G401 (cell line): ENCODE measurements at places on chromosomes 13 and 19.

GRCh38 chr13:41032691-41033376 is 13.7 kb upstream of the ELF1 start:
- DNase-seq: no peak

DNA sequence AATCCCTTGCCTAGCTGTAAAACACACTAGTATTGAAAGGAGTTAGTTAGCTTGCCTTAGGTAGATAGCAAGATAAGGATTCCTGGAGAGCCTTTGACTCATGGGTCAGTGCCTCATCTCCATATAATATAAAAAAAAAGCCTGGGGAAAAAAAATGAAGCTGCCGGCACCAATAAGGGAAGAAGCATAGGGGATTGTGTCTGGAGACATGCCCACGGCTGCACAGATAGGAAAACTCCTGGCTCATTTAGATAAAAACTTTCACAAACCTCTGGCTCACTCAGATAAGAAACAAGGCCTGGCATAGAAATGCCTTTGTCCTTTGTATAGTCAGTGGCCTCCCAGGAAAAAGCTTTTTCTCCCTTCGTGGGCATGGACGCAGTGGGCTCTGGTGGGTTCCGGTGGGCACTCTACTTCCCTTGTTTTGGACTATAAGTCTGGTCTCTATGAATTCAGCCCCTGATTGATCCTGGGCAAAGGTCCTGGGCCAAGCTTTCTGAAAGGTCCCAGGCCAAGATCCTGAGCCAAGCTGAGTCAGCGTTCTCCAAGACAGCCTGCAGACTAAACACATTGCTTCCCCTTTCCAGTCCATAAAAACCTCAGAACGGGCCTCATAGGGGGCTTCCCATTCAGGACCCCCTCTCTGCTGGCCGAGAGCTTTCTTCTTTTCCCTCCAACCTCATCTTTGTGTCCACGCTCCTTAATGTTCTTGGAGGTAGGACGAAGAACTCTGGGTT is 4.9 kb upstream of the OR7A17 start:
- no peak for DNase-seq

- DNase-seq: no peak
These were observed 559.0 kb downstream of the PCDH17 start for GRCh38 chr13:58190577-58190976.

DNA sequence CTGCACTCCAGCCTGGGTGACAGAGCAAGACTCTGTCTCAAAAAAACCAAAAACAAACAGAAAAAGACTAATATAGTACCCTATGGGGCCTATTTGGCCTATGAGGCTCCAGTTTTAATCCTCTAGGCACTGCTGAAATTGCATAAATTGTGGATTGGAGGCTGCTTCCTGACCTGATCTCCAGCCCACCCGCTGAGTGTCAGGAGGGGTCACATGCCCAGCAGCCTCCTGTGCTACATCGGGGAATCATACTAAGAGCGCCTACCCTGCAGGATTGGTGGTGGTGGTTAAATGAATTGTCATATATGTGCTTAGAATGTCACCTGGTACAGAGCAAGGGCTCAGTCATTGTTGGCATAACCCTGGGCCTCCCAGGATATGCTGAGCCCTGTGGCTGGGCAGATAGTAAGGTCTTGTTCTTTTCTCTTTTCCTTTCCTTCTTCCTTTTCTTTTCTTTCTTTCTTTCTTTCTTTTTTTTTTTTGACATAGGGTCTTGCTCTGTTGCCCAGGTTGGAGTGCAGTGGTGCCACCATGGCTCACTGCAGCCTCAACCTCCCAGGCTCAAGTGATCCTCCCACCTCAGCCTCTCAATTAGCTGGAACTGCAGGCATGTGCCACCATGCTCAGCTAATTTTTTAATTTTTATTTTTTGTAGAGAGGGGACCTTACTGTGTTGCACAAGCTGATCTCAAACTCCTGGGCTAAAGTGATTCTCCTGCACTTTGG is 31.3 kb downstream of the LTBP4 start:
- DNase-seq: no peak

- peak; percentile 86 for DNase-seq
These were observed 57.1 kb downstream of the ZNF568 start for GRCh38 chr19:36973021-36973843.

DNA sequence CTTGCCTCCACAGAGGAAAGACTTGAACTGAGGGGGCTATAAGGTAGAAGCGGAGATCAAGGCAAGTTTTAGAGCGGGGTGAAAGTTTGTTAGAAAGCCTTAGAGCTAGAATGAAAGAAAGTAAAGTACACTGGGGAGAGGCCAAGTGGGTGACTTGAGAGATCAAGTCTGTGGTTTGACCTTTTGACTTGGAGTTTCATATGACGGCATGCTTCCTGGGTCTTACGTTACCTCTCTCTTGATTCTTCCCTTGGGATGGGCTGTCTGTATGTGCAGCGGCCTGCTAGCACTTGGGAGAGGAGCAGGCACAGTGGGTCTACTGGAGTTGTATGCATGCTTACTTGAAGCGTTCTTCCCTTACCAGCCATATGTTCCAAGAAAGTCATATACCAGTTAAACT is 1768.5 kb downstream of the PCDH9 start:
- DNase-seq: no peak
